Activated CD4-positive, alpha-beta memory T cell treated with anti-CD3 and anti-CD28 coated beads for 36 hours (primary cell): ENCODE measurements at places on chromosomes 3 and 15. TPM values are rescaled to one million over a fixed set of nuclear protein-coding genes. Genes with fewer than 3 reads are reported as not detected.
A peak's percentile ranks its signal among the peaks of the same experiment; 100 is the strongest.

GOLGA6D gene
- 0.12 TPM for total RNA-seq

- DNase-seq: no peak
These were observed 274.2 kb upstream of the ICE2 start for GRCh38 chr15:60752973-60753720.

- DNase-seq: no peak
These were observed 2.0 kb downstream of the LIPC start for GRCh38 chr15:58433597-58434333.

- no peak for DNase-seq
These were observed 41.8 kb downstream of the IQCB1 start for GRCh38 chr3:121793078-121793477.

DNA sequence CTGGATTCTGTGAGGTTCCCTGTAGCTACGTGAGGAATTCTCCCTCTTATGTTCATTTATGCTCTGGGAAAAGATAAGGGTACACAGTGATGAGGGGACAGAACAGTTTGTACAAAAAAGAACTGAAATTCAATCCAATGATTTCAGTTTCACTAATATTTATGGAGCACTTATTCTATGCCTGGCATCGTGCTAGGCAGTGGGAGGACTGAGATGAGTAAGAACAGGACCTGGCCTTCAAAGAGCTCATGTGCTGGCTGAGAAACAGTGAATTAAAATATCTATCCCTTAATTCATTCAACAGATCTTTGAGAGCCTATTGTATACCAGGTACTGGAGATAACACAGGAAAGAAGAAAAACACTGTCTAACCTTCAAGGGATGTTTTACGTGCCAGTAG, 22.2 kb downstream of the SSR3 start:
- DNase-seq: no peak

- no peak for DNase-seq
These were observed 221.0 kb downstream of the ZMAT3 start for GRCh38 chr3:178850450-178851190.

- DNase-seq: no peak
These were observed 51.0 kb upstream of the DLG1 start for GRCh38 chr3:197349368-197349767.

DNA sequence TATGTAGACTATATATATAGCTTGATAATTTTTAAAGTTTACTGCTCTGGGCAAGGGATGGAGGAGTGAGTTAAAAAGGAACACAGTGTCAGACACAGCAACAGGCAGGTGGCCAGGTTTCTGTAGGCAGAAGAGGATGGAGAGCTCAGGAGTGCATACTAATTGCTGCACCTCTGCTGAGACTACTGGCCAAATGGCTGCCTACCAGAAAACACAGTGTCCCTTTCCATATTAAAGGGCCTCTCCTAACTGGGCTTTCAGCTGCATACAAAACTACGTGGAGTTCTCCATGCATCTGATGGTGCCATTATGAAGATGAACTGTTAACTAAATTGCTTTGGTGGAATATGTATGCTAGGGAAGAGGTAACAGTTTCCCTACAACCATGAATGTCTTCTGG, 1.8 kb downstream of the ATP13A4 start:
- no peak for DNase-seq

DNA sequence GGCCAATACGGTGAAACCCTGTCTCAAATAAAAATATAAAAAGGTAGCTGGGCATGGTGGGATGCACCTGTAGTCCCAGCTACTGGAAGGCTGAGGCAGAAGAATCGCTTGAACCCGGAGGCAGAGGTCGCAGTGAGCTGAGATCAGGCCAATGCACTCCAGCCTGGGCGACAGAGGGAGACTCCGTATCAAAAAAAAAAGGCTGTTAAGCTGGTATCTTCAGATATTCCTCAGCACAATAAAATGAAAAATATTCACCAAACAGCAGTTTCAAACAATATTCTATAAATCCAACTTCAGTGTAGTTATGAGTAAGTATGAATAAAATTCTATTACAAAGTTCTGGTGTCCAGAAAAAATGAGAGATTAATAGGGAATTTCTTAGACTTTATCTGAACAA, 14.2 kb downstream of the DENND4A start:
- no peak for DNase-seq

DNA sequence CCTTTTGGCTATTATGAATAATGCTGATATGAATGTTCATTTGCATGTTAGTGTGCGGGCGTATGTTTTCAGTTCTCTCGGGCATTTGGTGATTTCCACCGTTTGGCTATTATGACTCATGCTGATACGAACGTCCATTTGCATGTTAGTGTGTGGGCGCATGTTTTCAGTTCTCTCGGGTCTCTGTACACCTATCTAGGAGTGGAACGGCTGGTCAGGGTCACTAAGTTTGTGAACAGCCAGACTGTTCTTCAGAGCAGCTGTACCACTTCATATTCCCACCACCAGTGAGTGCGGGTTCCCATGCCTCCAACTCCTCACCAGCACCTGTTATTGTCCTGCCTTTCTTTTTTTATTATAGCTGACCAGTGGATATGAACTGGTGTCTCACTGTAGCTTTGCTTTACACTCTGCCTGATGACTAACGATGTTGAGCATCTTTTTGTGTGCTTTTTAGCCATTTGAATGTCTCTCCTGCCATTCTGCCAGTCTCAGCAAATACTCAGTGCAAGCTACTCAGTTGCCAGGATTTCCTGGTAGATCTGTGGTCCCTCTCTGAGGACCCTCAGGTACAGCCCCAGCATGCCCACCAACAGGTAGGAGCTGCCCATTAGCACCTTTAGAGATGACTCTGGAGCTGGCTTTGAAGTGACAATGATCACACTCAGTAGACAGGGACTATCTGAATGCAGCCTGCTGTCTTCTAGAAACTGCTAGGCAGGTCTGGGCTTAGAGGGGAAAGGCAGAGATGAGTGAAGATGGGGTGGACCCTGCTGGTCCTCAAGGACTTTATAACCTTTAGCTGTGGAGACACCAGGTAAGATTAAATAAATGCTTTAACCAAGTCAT, 141.1 kb downstream of the XXYLT1 start:
- DNase-seq: peak; percentile 77

DNA sequence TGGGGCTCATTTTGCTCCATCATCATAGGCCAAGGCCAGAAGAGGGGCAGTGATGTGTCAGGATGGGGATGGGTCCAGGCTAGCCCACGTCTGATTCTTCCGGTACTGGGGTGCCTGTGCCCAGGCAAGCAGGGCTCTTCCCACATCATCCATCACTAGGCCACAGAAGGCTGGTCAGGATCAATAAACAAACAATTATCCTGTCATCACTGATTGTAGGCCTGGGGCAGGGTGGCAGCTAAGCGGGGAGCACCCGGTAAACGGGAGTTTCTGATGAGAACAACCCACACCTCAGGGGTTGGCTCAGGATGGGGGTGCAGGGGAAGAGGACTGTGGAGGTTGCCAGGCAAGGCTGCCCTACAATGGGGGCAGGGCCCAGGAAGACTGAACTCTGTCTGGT, 18.1 kb upstream of the CACNA2D2 start:
- no peak for DNase-seq

- DNase-seq: no peak
These were observed 105.4 kb downstream of the MEGF11 start for GRCh38 chr15:66148187-66148586.
